Hippocampal formation (tissue), 2 donors: ENCODE measurements at places on chromosomes 3 and 15.

DNA sequence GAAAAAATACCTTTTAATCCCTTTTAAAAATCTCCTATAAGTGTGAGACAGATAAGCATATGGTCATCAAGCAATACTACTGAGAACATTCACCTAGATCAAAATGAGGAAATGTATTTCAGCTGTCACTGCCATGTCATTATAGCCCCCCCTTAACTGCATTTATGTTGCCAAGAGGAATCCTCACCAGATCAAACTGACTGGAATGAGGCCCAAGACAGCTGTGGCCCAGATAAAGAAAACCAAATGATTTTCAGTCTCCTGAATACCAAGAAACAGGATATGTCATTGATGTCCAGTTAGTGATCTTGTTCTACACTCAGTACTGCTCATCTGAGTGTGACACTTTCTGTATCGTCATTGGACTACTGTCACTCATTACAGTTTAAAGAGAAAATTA is 35.1 kb upstream of the CPB1 start:
- DNase-seq: no peak

DNA sequence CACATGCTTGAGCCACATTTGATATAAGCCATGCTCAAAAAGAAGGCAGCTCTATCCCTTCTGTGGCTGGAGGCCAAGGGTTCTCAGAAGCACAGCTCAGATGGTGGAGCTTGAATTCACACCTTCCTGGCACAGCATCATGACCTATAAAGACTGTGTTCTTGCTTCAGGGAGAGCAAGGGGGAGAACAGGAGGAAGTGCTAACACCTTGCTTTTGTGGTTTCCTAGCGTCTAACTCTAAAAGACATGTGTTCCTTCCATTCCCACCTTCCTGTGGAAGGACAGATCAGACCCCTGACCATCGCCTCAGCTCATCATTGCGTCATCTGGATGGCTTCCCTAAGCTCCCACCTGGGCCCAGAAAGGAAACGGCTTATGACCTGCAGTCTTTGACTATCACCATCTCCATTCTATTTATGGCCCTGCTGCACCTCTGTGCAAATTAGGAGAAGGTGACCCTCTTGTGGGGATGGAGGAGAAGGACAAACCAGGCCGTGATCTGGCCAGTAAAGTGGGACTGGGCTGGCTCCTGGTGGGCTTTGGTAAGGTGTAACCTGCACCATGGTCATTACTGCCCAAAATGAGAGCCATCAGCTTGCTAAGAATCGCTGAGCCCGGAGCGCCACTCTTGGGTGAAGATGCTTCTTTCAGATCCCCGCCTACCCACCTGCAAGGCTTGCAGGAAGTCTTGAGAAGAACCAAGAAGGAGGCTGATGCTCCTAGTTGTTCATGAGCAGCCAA is 128.5 kb downstream of the SERPINI1 start:
- DNase-seq: no peak

- no peak for DNase-seq
These were observed 835 bp upstream of the TTLL3 start for GRCh38 chr3:9809239-9809614.

GRCh38 chr3:14295037-14295436 is 107.4 kb upstream of the SLC6A6 start:
- no peak for DNase-seq

GRCh38 chr3:32913790-32914446 is 37.5 kb upstream of the CCR4 start:
- no peak for DNase-seq

DNA sequence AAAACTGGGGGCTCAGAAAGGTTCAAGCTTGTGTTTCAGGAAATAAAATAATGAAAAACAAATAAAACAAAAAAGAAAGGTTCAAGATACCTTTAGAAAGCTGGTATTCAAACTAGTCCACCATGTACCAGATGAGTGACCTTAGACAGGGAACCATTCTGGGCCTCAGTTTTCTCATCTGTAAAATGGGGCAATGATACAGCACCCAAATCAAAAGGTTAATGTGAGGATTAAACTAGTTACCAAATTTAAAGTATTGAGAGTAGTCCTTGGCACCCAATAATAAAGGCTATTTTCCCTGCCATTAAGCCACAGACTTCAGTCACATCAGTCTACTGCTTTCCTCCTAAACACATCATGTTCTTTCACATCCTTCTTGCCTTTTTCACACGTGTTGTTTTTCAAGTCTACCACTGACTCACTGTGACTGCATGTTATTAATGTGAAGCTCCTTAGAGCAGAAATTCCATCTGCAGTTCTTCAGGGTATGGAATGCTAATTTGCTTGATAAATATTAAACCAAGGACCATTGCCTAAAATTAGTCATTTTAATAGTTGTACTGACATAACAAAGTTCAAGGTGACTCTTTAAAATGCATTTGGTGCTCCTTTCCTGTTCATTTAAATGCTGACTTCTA is 19.9 kb downstream of the TAMM41 start:
- DNase-seq: no peak

- DNase-seq: no peak
These were observed 229.2 kb downstream of the ZNF621 start for GRCh38 chr3:40753951-40754350.

- DNase-seq: no peak
These were observed 92.2 kb downstream of the MYLK start for GRCh38 chr3:123791898-123792297.

- no peak for DNase-seq
These were observed 16.5 kb downstream of the TBC1D23 start for GRCh38 chr3:100277255-100277800.

DNA sequence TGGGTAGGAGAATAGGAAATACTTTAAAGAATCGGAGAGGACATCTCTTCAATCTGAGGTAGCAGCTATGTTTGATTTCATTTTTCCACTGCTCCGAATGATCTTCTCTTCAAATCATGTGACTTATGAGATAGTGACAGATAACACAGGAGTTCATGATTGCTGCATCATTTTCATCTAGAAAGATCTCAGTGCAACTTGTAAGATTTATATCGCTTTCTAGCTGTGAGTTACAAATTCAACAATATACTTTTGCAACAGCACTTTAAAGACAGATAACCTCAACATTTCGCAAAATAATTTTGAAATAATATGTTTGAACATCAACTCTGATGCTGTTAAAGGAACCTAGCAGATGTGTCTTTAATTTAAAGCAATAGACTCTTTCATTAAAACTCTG is 99.9 kb upstream of the CCDC80 start:
- DNase-seq: no peak

DNA sequence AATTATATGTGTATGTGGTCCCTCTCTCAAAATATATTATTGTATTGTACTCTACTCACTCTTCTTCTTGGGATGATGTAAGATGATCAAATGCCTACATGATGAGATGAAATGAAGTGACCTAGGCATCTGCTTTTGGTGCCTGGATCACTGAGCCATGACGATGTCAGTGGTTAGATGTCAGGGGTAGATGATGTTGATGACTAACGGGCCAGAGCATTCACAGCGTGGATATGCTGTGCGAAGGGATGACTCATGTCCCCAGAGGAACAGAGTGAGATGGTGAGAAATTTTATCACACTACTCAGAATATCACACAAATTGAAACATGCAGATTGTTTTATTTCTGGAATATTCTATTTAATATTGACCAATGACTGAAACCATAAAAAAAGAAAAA is 233.9 kb upstream of the CADM2 start:
- no peak for DNase-seq

GRCh38 chr3:51705276-51706020 is 1.4 kb upstream of the GRM2 start:
- DNase-seq: no peak

DNA sequence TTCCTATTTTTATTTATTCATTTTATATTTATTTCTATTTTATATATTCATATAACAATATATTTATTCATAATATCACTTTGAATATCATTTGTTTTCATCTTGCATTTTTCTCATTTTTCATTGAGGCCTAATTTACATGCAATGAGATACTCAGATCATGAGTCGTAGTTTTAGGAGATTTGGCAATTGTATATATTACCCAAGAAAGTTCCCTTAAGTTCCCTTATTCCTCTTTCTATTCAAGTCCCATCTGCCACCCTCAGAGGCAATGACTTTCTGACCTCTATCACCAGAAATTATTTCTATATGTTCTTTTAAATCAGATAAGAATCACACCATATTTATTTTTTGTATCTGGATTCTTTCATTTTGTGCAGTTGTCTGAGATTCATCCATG is 329.1 kb upstream of the TPRG1 start:
- no peak for DNase-seq

DNA sequence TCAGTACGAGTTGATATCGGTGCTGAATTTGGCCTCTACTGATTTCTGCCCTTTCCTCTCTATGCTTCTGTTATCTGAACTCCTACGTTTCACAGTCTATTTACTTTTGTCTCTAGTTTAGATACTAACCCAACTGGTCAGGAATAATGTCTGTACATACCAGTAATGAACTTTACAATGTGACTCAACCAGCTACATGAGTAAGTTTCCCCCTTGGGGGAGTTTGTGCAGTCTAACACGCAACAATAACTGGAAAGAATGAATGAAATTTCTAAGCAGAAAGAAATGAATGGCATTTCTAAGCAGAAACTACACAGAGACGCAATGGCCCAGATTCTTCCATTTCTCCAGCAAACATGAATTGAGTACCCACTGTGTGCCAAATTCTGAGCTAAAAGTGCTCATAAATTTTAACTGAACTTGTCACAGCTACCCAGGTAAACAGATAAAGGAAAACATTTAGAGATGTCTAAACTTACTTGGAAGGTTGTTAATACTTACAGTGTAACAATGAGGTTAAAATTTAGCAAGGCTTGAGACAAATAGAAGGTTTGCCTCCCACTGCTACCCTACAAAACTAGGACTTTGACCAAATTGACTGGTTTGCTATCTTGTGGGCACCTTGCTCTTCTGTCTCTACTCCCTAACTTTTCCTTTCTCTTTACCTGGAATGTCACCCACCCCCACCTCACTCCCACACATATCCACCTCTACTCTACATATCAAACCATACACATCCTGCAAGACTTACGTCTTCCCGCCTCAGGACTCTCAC is 11.6 kb downstream of the UPK1B start:
- no peak for DNase-seq

DNA sequence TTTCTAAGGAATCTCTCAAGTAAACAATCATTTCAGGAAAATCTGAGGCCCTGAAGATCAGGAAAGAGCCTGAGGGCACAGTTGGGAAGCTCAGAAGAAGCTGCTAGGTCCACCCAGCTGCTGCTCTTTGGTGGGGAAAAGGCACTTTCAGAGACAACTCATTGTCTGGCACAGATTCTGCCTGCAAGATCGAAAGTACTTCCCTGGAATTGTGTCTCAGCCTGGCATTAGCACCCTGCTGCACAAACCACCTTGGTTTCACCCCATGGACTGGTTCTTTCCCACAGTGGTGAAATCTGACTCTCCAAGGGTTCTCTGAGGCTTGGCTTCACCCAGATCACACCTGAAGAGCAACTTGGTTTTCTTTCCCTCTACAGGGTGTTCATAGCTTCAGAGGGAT is 18.7 kb downstream of the THRB start:
- no peak for DNase-seq

DNA sequence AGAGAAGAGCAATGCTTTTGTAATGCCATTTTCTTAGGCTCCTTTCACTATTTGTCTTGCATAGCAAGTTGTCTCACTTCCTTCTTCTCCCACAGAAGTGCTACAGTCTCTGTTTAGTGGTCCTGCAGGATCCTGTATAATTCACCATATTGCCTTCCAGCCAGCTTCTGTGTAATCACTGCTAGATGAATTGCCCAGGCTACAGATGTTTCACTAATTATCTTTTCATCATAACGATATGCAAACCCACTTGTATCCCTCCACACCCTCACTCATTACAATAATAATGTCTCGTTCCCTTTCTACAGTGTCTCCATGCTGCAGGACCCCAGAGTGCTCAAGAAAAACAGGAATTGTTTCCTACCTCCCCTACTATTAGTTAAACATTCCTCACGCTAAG is 402.9 kb downstream of the TBL1XR1 start:
- DNase-seq: no peak

- DNase-seq: no peak
These were observed 199.2 kb downstream of the OTOL1 start for GRCh38 chr3:161695811-161696210.

DNA sequence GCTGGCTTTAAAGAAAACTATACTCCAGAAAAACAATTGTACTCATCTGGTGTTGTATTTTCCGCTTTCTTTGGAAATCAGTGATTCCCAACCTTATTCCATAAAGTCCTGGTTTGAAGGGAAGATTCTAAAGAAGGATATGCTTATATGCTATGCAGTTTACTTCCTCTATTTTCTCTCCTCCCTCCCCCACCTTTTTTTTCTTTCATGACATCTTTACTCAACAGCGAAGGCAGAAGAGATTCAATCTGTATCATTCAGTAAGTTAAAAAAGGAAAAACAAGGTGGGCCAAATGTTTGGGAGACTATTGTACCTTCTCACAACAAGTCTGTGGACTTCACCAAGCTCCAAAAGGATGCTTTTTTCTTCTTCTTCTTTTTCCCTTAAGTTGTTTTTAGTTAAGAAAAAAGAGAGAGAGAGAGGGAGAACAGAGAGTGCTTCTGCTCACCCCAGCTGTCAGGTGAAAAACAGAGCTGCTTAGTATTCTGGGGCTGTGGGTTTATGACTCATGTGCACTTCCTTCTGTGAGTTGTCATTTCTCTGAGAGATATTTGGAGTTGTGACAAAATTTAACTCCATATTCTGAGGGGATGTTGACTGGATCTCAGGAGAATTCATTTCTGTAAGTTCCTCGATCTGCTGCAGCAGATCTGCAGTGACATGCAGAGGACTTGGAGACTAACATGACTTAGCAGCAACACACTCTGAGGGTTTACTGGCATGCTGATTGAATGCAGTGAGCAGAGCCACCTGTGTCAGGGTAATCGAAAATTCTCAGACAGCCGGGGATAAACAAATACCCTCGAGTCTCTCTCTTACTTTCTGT is 70.7 kb downstream of the SSR3 start:
- no peak for DNase-seq

GRCh38 chr15:40498891-40499290 is 28.1 kb downstream of the CHST14 start:
- DNase-seq: no peak

DNA sequence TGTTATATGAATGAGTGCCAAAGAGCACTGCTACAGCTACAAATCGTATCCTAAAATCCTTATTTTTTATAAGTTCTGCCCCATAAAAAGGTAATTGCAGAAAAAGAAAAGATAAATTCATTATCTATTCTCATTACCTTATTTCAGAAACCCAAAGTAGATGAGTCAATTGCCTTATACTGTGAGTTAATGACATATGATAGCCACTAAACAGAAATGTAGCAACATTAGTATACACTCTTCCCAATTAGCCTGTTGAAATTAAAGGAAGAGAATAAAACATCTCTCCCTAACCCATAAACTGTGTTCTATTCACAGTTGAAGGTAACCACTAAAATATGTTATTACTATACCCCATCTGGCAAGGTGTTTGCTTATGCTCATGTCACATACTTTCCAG is 11.0 kb downstream of the TBL1XR1 start:
- DNase-seq: no peak
